Activated CD4-positive, CD25-positive, alpha-beta regulatory T cell treated with anti-CD3 and anti-CD28 coated beads, Interleukin-2, amount 50 U/mL, for 72 hours (primary cell): ENCODE measurements at places on chromosomes 2 and 18.

DNA sequence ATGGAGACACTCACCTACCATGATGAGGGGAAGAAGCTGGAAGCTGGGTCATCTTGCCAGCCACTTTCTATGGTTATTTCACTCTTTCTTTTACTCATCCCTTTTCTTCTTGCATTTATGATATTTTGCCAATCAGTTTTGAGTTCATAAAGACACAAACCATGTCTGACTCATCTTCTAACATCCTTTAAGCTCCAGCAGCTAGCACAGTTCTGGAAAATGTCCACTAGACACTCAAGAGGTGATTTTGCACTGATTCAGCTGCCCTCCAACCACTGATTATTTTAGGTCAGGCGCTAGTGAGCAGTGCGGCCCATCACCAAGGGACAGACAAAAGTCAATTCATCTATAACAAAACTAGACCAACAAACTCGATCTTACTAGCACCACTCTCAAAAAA is 537.1 kb upstream of the ID2 start:
- no peak for DNase-seq

- no peak for DNase-seq
Observed at GRCh38 chr2:238912916-238913875, 65.3 kb downstream of the TWIST2 start.

GRCh38 chr18:23237524-23238151 is 102.4 kb downstream of the CABLES1 start:
- DNase-seq: no peak

DNA sequence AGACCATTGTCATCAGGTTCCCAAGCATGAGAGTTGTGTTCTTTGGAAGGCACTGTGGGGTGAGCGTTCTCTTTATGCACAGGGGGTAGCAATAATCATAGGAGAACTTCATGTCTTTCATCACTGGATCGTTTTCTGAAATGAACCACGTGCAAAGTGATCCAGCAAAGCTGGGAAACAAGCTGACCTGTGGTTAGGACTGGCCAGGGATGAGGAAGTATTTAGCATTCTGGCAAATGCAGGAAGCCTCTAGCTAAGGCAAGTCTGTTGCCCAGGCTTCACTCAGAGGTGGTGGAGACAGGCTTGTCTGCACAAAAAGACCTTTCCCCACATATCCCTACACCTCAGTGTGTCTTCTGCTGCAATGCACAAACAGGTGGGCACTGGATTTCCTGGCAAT is 58.6 kb downstream of the MMADHC start:
- DNase-seq: no peak

DNA sequence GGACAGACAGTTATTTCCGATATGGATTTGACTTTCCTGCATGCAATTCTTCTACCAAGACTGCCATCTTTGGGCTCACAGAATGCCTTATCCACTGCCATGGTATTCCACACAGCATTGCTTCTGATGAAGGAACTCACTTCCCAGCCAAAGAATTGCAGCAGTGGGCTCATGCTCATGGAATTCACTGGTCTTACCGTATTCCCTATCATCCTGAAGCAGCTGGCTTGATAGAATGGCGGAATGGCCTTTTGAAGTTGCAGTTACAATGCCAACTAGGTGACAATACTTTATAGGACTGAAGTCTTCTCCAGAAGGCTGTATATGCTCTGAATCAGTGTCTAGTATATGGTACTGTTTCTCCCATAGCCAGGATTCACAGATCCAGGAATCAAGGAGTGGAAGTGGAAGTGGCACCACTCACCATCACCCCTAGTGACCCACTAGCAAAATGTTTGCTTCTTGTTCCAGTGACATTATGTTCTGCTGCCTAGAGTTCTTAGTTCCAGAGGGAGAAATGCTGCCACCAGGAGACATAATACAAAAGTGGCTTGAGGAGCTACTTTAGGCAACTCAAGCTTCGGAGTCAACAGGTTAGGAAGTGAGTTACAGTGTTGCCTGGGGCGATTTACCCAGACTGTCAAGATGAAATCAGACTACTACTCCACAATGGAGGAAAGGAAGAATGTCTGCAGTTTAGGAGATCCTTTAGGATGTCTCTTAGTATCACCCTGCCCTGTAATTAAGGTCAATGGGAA is 23.8 kb upstream of the SMAD4 start:
- DNase-seq: no peak
